ENCODE measurements at places on chromosomes 13 and 19.
A peak's percentile ranks its signal among the peaks of the same experiment; 100 is the strongest.

DNA sequence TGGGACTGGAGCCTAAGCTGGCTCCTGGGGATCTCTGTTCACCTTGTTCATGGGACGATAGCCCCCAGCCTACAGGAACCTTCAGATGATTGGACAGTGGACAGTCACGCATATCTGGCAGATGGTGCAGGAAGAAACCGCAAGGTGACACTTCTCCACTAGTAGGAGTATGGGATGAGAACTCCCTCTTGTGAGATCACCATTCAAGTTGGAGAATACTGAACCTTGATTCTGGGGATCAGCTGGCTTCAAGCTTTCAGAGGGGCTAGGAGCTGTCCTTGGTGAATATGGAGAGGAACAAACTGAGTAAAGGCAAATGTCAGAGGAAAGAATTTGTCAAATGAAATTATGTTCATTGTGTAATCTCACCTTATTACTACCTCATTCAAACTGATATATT lies 204.5 kb downstream of the PDS5B start:
- DNase-seq, result no peak

DNA sequence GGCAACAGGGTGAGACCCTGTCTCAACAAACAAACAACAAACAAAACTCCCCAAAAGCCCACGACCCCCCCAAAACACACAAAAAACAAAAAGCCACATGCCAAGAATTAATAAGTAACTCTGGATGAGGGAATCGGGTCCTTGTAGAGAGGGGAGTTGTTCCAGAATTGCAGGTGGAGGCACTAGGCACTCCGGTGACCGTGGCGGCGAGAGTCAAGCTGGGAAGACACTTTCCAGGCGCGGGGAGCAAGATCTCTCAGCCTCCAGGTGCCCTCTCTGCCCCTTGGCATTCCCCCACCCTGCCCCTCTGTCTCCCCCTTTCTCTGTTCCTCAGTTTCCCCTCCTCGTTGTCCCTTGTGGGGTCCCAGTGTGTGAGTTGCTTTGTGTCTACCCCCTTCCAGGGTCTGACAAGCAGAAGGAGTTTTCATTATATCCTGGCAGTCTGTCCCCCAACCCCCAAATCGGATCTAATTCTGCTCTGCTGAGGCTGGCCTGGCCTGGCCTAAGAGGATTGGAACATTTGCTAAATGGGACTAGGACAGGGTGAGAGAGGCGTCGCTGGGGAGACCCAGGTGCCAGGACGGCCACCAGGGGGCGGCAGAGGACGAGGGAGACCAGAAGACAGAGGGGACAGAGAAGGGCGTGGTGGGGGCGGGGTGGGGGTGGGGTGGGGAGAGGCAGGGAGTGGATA lies 8.3 kb upstream of the CRX start:
- peak; percentile 65 for DNase-seq

DNA sequence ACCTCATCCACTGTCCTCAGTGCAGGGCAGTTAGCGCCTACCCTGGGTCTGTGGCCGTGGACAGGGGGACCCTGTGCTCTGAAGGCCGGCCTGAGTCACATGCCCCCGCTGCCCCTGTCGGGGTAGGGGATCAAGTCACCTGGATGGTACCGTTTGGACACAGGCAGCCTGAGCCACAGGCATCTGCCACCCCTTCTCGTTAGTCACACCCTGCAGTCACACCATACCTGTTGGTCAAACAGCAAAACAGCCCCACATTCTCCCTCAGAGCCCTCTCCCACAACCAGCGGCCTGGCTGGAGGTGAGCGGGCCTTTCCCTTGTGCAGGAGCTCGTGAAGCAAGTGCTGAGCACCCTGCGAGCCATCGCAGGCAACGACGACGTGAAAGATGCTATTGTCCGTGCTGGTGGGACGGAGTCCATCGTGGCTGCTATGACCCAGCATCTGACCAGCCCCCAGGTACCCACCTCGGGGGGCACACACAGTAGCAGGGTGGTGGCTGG lies 8.8 kb upstream of the SLC25A42 start:
- no peak for DNase-seq

DNA sequence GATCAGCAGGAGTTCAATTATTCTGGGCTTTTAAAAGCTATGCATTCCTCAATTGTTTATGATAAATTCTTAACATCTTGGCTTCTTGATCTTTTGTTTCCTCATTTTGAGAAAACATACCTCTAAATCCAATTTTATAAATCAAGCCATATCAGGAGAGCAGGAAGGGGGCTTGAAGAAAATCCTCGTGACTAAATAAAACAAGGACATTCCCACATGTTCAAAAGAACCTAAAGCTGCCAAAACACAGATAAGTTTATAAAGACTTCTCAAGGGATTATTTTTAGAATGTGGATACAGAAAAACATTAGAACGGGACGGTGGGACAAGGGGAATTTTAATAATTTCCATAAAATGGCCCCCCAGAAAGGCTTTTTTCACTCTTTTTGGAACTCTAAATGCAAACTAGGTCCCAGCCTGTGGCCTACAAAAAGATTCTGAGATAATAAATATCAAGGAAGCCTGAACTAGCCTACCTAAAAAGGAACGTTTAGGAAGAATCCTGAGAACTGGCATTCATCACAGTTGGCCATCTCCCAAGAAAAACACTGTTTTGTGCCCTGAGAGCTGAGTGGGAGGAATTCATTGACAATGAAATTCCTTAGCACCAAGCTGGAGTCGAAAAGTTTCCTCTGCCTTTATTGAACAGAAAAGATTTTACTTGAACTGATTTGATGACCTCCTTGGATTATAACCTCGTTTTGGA lies 30.1 kb downstream of the ZAR1L start:
- DNase-seq, result no peak

DNA sequence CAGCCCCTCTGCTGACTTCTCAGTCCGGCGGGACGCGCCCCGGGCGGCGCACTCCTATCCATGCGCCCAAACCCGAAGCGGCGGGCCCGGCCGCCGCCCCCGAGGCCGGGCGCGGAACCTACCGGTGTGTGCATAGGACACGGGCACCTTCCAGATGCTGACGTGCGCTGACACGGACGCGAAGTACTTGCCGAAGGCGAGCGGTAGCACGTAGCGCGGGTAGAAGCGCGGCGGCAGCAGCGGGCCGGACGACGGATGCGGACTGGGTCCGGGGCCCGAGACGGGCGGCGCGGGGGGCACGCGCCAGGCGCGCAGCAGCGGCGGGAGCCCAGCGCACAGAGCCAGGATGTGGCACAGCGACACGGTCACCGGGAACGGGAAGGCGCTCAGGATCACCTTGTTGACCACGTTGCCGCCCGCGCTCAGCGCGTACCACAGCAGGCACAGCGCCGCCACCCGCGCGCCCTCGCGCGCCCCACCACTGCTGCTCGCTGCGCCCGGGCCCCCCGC lies 338 bp downstream of the SLC35E1 start:
- no peak for DNase-seq

Measured in activated T-helper 1 cell treated with anti-CD3 and anti-CD28 coated beads, Interleukin-2, amount 50 U/mL, for 16 hours (primary cell).